Activated CD4-positive, alpha-beta T cell treated with anti-CD3 and anti-CD28 coated beads for 36 hours (primary cell): ENCODE measurements at places on chromosomes 3 and 15. TPM values are rescaled to one million over a fixed set of nuclear protein-coding genes. Genes with fewer than 3 reads are reported as not detected.
A peak's percentile ranks its signal among the peaks of the same experiment; 100 is the strongest.

- DNase-seq: no peak
Measured at GRCh38 chr3:107662586-107662985, 139.8 kb downstream of the BBX start.

DNA sequence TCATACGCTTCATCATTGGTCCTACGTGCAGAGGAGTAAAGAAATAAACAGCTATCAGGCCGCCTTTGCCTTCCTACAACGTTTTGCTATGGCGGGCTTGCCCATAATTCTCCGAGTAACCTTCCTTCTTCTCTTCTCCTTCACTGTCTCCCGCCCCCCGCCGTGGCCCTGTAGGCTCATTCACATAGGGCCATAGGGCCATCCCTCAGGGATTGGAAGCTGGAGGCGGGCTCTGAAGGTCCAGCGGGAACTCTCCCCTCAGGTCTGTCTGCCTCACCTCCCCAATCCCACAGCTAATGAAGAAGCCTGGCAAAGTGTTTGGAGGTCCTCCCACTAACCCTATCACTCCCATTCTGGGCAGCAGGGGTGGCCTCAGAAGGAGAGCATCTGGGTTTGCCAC lies 43.6 kb downstream of the SEMA5B start:
- no peak for DNase-seq

DNA sequence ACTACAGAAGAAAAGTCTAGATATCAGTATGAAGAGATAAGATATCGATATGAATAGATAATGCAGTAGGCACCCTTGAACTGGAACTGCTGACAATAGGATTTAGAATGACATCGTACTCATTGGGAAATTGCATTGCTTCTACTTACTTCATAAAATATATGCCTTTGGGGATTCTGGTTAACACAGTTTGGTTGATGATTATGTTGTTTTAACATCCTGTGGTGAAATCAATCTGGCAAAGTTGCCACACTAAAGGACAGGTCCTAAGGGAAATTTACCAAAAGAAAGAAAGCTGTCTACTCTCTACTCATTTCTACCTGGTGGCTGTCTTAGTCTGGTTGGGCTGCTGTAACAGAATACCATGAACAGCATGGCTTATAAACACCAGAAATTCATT lies 417.4 kb upstream of the DPH6 start:
- no peak for DNase-seq

DNA sequence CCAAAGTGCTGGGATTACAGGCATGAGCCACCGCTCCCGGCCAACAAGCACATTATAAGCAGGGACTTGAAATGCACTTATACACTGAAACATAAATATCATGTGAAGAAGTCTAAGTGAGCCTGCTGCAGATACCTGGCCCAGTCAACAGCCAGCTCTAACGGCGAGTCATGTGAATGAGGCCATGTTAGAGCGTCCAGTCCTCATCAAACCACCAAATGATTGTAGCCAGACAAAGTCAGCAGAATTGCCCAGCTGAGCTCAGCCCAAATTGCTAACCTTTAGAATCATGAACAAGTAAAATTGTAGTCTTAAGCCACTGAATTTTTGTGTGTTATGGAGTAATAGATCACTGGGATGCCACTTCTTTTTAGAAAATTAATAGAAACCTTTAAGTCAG lies 37.8 kb upstream of the UACA start:
- DNase-seq: no peak

DNA sequence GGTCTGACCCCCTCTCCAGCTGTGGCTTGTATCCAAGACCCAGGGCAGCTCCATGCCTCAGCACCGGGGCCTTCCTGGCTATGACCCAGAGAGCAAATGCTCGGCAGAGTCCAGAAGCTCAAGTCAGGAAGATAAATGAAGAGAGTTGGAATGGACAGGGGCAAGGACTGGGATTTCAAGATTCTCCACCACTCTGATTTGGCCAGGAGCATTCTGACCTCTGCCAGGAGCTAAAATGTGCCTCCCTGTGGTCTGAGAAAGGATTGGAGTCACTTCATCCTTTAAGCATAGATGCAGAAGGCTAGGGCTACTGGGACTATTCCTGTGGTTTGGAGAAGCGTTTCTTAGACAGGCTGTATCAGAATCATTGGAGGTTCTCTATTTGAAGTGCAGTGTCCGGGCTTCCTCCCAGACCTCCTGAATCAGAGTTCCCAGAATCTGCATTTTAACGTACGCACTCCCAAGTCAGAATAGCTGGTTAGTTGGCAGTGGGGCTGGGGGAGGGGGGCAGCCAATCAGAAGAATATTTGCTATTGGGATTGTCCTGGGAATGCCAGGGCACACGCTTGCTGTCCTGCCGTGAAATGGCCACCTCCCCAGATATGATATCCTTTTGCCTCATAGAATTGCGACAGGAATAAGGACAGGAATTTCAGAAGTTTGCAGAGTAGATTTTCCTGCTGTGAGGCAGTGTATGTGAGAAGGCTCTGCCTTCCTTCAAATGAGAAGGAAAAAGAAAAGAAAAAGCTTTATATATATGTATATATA lies 57.4 kb downstream of the HRH1 start:
- DNase-seq: no peak

GRCh38 chr3:35320646-35321407 lies 318.5 kb upstream of the ARPP21 start:
- DNase-seq: no peak

DNA sequence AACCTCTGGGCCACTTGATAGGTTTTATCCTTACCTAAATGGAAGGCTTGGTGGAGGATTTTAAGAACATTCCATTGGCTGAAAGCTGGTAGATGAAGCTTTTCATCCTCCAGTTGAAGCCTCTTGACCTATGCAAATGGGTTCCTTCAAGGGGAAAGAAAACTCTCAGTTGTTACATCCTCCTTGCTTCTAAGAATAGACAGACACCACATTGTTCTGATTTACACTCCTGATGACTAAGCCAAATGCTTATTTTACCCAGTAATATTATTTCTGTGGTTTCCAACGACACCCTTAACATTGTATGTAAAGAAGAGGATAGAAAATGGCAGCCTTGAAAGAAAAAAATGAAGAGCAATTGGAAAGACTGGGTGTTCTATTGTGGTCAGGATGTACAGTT lies 480.5 kb downstream of the OTOL1 start:
- DNase-seq: no peak

- DNase-seq: no peak
Measured at GRCh38 chr3:163951397-163951987, 1126.8 kb downstream of the SI start.

DNA sequence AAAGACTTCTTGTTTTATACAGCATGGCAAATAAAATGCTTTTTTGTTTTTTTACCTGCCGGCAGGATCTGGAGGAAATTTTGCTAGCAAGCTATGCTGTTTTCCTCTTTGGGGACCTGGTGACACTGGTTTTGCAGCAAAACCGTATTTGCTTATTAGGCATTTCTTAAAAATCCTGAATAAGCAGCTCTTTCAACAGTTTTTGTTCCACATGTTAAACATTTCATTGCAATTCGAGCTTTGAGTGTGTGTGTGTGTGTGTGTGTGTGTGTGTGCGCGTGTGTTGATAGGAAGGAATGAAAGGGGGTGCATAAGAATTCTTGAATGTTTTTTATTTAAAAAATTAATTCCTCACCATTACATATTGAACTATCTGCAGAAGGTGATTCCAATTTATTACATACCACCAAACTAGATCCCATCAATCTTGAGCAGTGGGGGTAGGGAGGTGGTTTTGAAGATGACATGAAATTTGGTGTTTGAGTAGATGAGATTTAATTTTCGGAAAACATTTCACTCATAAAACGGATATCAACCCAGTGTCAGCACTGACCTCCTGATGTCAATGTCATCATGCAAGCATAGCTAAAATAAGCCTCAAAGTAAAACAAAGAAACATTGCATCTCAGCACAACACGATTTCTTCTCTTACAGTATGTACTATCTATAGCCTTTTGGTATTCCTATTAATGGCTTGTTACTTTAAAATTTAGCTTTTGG lies 17.3 kb downstream of the ZBTB38 start:
- no peak for DNase-seq

DNA sequence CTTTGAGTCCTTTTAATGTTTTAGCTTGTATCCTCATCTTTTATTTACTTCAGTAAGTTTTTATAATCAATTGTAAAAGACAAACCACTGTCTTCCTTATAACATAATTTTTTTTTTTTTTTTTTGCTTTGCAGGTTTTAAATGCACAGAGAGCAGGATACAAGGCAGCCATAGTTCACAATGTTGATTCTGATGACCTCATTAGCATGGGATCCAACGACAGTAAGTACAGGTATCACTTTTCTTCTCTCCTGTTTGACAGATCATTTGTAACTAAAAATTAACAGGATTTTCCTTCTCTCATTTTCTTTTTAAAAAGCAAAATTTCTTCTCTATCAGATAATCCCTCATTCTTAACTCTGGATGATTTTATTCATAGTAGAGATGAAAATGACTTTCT lies 75.4 kb downstream of the PFN2 start:
- DNase-seq: no peak

GRCh38 chr15:83105440-83105839 lies 2.0 kb upstream of the TM6SF1 start:
- DNase-seq: no peak

Gene DAPK2
- total RNA-seq: 1.3 TPM

- DNase-seq: peak; percentile 8
Measured at GRCh38 chr15:98866511-98866910, 141.1 kb downstream of the PGPEP1L start.

Gene NANOGP8
- not detected for total RNA-seq

- no peak for DNase-seq
Measured at GRCh38 chr15:72216079-72216478, 14.9 kb downstream of the PKM start.

DNA sequence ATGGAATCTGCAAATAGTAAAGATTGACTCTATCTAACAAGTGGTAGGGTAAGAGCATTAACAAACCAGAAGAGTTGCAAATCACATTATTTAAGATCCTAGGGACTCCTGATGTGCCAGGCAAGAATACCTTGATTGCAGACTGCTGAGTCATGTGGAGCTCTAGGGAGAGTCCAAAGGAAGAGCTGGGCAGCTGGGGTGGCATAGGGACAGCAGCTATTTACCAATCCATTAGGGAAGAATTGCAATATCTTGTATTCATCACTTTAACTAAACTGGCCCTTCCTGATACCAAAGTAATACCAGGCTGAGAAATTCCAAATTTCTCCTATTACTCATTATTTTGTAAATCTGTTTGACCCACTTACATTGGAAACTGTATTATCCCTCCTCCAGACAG lies 52.2 kb upstream of the ACP3 start:
- DNase-seq: no peak

GRCh38 chr3:33030802-33031201 lies 66.1 kb downstream of the GLB1 start:
- peak; percentile 73 for DNase-seq

Gene GPR171
- 111 TPM for total RNA-seq

- DNase-seq: no peak
Measured at GRCh38 chr3:35522450-35522849, 116.9 kb upstream of the ARPP21 start.

DNA sequence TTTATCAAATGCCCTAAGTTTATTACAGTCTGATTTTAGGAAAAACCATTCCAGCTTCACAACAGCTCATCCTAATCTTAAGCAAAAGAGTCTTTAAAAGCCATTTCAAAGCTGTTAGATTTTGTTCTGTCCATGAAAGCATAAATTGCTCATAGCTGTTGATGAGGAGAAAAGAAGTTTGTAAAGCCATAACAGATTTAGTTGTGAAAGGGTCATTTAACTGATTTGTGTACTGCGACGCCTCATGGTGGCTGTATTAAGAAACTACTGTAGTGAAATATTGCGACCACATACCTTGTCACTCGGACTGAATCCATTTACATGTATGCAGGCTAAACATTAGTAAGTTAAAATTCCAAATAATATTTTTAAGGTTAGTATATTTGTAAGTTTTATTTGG lies 20.9 kb downstream of the BBX start:
- peak; percentile 12 for DNase-seq

GRCh38 chr15:70418943-70419342 lies 321.2 kb upstream of the TLE3 start:
- no peak for DNase-seq

Gene SEMA5B
- not detected for total RNA-seq

Gene PYGO1
- total RNA-seq: not detected

Gene SLC9C1
- not detected for total RNA-seq

DNA sequence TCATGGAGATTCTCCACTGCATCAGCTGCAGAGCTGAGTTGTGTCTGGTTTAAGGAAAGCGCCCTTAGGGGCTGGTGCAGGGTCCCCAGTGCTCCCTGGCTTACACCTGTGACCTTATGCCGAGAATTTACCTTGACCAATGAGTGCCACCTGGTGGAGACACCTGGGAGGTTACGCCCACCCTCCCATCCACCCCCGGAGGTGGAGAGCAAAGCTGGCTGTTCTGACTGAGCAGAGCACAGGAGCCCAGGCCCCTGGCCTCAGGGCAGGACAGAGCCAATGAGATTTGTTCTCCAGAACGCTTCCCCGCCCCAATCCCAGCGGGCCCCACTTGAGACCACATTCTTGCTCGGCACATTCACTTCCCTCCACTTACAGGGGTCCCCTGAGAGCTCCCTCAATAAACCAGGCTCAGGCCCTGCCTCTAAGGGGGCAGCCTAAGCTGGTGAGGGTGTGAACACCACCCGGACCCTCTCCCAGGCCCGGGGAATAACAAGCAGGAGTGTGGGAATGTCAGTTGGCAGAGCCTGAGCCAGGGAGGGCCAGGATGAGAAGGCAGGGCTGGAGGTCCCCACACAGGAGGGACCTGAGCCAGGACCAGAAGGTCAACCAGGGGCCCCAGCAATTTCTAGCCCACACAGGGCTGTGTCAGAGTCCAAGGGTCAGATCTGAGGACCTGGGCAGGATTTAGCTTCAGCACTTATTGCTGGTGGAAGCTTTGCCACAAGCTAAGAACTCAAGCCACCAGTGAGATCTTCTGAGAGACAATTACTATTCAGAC lies 117.1 kb downstream of the TPRA1 start:
- peak; percentile 63 for DNase-seq

DNA sequence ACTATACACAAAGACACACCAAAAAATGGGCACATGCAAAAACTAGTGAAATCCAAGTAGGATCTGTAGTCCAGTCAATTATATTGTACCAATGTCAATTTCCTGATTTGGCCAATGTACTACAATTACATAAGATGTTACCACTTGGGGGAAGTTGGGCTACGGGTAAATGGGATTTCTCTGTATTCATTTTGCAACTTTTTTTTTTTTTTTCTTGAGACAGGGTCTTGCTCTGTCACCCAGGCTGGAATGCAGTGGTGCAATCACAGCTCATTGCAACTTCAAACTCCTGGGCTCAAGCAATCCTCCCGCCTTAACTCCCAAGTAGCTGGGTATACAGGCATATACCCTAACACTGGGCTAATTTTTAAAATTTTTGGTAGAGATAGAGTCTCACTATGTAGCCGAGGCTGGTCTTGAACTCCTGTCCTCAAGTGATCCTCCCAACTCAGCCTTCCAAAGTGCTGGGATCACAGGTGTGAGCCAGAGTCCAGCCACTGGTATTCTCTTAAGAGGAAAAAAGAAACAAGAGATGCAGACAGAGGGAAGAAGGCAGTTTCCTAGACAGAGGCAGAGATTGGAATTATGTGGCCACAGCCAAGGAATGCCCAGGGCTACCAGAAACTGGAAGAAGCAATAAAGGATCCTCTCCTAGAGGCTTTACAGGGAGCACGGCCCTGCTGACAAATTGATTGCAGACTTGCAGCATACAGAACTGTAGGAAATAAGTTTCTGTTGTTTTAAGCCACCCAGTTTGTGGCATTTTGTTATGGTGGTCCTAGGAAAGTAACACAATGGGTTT lies 33.3 kb downstream of the TFDP2 start:
- DNase-seq: no peak
